ENCODE measurements at places on chromosomes 4 and X.

DNA sequence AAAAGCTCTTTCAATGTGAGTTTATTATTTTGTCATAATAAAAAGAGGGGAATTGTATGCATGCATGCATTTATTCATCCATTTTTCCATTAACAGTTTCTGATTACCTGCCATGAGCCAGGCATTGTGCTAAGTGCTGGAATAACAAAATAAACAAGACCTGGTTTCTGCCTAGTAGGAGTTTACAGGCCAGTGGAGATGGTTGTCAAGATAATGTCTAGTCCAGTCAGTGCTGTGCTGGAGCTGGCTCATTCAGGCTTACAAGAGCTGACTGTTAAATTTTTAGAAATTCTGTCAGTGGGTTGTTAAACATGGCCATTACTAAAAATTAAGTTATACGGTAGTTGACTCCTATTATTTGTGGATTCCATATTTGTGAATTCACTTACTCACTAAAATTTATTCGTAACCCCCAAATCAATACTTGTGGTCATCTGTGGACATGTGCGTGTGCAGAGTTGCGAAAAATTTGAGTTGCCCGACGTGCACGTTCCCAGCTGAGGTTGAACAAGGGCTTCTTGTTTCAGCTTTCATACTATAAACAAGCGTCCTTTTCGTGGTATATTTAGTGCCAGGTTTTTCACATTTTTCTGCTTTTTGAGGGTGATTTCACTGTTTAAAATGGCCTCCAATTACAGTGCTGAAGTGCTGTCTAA, 172.3 kb upstream of the RPS6KA3 start:
- no peak for DNase-seq

DNA sequence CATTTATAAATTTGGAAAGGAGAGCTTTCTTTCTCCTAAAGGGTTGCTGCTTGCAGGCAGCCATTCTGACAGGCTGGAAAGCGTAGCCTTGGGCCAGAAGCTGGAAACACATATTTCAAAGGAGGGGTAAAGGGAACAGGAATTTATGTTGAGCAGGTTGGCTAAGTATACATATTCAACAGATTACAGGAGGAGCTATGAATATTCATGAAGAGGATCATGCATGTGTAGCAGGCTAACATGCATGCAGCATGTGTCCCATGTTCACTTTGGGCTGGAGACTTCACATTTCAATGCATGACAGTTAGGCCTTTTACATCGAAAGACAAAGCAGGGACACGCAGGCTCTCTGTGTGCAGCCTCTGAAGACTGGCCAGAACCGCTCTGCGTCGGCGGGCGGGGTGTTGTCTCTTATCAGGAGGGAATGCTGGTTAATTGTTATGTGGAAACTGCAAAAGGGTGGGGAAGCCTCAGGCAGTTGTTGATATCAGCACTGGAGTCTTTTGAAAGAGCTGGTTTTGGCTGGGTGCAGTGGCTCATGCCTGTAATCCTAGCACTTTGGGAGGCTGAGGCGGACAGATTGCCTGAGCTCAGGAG, 31.5 kb downstream of the CASP3 start:
- no peak for DNase-seq

GRCh38 chrX:101682723-101683122, 23.1 kb upstream of the ARMCX2 start:
- no peak for DNase-seq

DNA sequence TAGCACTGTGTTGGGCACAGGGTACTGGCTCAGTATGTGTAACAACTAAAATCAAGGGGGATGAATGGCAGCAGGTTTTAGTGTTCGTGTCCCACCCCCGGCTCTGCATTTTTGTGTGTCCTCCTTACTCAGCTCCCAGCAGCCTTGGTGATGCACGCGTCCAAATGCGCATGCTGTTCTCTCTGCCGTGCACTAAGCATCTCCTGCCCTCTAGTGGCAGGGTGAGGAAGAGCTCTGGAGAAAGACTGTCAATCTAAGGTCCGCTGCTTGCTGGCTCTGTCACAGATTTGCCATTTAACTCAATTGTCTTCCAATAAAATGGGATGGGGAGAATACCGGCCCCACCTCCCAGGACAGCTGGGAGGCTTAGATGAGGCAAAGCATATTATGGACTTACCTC, 61.4 kb downstream of the WFS1 start:
- no peak for DNase-seq

GRCh38 chr4:10917566-10917965, 233.0 kb upstream of the CLNK start:
- DNase-seq, result no peak

DNA sequence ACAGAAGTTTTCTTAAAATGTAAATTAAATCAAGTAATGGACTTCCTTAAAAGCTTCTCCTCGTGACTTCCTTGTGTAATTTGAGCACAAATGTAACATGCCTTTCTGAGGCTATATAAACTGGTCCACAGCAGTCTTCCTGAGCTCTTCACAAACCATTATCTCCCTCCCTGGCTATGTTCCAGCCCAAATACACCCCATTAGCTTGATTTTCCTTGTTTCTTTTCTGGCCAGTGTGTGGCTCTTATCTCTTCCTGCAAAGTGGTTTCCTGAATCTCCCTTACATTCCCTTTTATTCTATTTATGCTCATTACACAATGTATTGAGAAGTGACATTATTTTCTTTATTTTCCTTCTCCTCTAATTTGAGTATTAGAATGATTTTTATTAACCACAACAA, 1085.3 kb upstream of the PCDH10 start:
- DNase-seq, result no peak

- DNase-seq, result no peak
Measured at GRCh38 chr4:138864961-138865720, 150.4 kb upstream of the NOCT start.

- DNase-seq, result no peak
Measured at GRCh38 chr4:152508386-152508785, 27.5 kb downstream of the FBXW7 start.

GRCh38 chr4:40228497-40229365, 31.9 kb downstream of the RHOH start:
- no peak for DNase-seq

- no peak for DNase-seq
Measured at GRCh38 chrX:119045884-119046283, 26.9 kb upstream of the CT47C1 start.

- no peak for DNase-seq
Measured at GRCh38 chr4:16029262-16029661, 54.6 kb downstream of the PROM1 start.

- no peak for DNase-seq
Measured at GRCh38 chr4:150569998-150570535, 11.9 kb upstream of the MAB21L2 start.

GRCh38 chrX:102658556-102658955, 7.3 kb downstream of the GPRASP1 start:
- no peak for DNase-seq

DNA sequence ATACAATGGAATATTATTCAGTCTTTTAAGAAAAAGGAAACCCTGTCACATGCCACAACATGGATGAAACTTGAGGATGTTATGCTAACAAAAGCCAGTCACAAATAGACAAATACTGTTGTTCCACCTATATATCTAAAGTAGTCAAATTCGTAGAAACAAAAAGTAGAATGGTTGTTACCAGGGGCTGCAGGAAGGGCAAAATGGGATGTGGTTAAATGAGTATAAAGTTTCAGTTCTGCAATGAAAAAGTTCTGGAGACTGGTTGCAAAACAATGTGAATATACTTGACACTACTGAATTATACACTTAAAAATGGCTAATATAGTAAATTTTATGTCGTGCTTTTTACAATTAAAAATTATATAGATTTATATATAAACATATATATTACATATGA, 12.2 kb downstream of the SPOCK3 start:
- DNase-seq, result no peak

Data from NCI-H187 treated with DMSO at 0.1 percent for 48 hours (cell line).